ENCODE measurements at places on chromosomes 4 and X. TPM values are rescaled to one million over a fixed set of nuclear protein-coding genes. Genes with fewer than 3 reads are reported as not detected.

Gene TEC
- polyA plus RNA-seq: 3.5 TPM

DNA sequence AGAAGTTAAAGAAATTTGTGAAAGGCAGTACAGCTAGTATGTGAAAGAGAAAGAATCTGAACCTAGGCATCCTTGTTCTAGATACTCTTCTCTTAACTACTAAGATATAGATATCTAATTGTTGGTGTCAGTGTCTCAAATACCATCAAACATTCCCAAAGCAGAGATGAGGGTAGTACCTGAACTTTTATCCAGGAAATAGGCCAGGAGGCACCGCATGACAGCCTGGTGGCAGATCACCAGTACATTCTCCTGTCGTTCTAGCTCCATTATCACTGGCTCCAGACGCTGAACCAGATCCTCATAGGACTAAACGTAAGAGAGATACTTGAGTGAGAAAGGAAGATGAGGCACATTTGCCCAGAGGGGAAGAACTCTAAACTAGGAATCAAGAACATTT, 16.8 kb downstream of the TRO start:
- no peak for DNase-seq

- DNase-seq: no peak
These were observed 69.1 kb upstream of the UCP1 start for GRCh38 chr4:140637836-140638235.

DNA sequence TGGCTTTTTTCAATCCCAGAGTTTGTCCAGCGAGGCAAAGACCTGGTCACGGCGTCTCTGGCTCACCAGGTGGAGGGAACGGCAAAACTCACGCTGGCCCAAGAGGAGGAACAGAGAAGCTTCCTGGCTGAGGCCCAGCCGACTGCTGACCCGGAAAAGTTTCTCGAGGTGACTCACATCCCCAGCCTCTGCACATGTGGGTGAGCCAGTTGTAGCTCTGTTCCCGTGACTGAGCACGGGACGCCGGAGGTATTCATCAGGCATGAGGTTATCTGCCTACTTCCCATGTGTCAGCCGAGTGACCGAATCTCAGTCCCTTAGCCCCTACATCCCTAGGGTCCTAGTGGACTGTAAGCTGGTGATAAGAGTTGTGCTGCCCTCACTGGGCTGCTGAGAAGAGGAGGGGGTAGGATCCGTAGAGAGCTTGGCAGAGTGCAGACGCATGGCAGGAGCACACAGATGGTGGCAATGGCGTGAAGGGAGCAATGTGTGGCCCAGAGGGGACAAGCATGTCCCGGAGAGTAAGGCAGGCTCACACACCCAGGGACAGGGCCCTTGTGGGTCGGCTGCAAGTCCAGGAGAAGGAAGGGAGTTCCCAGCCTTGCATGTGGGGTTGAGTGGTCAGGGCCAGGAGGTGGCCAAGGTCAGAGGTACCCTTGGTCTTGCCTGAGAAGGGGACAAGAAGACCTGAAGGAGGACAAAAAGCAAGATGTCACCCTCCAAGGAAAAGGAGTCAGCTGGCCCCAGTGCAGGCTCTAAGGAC, 42.9 kb downstream of the EVC start:
- no peak for DNase-seq

Gene NEIL3
- polyA plus RNA-seq: 5.2 TPM

- no peak for DNase-seq
These were observed at the start of gene PAGE5 for GRCh38 chrX:55220119-55220794. Gene PAGE5, plus strand, starts transcription at chrX:55220346. Its CDS starts 1,037 bp downstream, at chrX:55221383.

Gene CFP
- polyA plus RNA-seq: 1.3 TPM

Gene JADE3
- polyA plus RNA-seq: 26.0 TPM

Gene GC
- 0.29 TPM for polyA plus RNA-seq

DNA sequence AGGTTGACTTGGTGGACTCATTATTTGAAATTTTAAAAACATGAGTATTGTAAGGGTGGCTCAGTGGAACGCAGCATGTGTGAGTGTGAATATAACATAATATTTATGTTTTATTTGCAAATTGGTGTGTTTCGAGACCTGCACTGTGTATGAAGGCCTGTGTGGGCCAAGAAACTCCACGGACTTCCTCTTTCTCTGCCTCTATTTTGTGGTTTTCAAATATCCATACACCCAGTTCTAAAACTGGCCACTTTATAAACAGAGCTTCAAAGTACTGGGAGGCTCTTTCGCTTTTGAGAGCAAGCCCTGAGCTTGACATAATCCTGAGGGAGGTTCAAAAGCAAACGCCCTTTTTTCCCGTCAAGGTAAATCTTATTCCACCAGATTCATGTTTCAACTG, 187.7 kb downstream of the GPAT3 start:
- DNase-seq: no peak

Gene LRCH2
- polyA plus RNA-seq: 16.8 TPM

DNA sequence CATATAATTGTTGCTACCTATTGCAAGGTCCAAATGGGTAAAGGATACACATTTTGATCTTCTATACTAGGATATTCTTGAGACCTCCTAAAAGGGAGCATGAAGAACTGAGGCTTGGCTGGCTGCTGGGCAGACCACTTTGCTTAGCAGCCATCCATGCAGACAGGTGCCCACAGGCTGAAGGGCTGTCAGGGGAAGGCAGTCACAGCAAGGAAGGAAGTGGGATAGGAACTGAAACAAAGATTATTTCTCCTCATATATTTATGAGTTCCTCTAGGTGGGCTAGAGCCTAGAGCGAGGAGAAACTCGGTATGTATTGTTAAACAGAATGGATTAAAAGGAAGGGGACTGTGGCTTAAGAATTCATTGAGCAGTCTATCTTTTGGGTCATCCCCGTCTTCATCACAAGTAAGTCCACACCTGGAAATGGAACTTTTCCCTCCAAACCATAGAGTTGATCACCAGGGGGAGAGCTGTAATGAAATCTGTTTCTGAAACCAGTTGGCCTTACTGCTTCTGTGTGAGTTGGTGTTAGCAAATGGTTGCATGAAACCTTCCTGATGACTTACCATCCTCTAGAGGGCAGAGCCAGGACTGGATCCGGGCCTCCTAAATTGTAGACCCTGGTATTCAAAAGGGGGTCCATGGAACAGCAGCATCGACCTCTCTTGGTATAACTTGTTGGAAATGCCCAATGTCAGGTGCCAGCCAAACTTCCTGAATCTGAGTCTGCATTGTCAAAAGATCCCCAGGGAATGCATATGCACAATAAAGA, 42.3 kb downstream of the AFF2 start:
- no peak for DNase-seq

Gene BCAP31
- 100 TPM for polyA plus RNA-seq

DNA sequence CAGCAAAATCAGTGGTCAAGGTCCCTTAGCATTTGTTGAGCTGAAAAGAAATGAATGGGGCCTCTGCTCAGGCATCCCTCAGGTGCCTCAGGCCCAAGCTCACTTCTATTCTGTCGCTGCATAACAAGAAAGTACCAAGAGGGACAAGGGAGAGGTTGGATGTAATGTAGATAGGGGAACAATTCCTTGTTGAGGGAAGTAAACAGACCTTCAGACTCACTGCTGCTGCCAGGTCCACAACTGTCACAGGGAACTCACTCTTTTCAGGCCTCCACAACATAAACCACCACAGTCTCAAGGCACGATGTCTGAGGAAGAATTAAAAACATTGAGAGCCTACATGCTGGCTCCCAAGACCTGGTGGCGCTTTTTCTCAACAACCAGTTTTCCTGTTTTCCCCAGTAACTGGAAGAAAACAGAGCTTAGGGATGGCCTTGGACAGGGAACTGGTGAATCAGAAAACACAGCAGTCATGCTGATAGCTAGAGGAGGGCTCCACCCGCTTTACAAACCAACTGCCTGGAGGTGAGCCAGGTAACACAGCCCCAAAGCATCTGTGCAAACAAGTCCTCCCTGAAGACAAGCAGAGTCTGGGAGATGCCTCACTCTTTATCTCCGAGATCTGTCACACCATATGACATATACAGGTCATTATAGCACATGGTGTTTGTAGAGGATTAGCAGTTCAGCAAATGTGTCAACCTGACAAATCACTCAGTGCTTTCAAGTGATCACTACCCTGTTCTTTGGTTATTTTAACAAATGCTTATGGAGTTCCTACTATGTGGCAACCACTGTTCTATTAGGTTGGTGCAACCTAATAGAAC, 14.3 kb upstream of the AWAT1 start:
- no peak for DNase-seq

GRCh38 chr4:85370400-85371032, 104.4 kb upstream of the ARHGAP24 start:
- no peak for DNase-seq

- DNase-seq: no peak
These were observed 78.6 kb upstream of the ADRA2C start for GRCh38 chr4:3687538-3687937.

- DNase-seq: no peak
These were observed 526.6 kb downstream of the PACRGL start for GRCh38 chr4:21226637-21227538.

Gene SMARCA1
- polyA plus RNA-seq: 103 TPM

Gene ZCCHC13
- polyA plus RNA-seq: not detected

- DNase-seq: peak; percentile 45
These were observed 77.3 kb downstream of the ARSJ start for GRCh38 chr4:113901994-113902787.

DNA sequence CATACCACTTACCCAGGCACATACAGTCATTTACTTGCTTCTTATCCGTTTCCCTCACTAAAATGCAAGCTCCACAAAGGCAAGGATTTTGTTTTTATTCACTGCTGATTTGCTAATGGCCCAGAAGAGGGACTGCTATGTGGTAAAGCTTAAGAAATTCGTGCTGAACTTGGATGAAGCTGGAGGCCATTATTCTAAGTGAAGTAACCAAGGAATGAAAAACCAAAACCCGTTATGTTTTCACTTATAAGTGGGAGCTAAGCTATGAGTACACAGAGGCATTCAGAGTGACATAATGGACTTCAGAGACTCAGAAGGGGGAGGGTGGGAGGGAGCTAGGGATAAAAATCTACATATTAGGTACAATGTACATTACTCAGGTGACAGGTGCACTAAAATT, 47.2 kb downstream of the RAB33B start:
- no peak for DNase-seq

DNA sequence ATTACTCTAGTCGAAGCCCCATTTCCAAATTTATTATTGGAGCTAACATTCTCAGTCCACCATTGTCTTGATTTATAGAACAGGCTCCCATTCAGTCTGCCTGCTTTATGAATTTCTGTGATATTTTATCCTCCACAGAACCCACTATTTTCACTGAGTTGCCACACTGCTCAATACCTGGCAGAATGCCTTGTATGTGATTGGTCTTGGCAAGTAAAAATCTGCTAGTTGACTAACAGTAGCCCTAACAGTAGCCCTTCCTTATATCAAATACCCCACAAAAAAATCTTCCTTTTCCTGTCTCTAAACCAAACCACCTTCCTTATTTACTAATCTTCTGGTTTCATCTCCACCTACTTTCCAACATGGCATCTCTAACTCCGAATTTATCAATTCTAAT, 82.6 kb downstream of the CHM start:
- DNase-seq: no peak
